ENCODE measurements at places on chromosomes 3 and 15.

DNA sequence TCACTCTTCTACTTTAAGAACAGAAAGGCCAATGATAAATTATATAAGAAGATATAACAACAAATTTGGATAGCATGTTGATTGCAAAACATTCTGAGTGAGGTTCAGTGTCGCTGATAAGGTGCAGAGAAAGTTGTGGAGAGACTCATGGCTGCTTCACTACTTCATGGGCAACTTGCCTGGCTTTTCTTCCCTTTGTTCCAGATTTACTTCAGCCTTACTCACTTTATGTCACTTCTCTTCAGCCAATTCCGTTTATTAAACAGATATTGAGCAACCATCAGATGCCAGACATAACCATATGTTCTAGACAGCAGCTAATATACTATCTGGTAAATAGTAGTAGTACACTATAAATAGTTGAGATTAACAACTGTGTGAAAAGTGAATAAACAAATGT lies 150.0 kb upstream of the CHL1 start:
- DNase-seq: no peak

GRCh38 chr3:126031981-126032471 lies 51.9 kb downstream of the SLC41A3 start:
- DNase-seq: no peak

DNA sequence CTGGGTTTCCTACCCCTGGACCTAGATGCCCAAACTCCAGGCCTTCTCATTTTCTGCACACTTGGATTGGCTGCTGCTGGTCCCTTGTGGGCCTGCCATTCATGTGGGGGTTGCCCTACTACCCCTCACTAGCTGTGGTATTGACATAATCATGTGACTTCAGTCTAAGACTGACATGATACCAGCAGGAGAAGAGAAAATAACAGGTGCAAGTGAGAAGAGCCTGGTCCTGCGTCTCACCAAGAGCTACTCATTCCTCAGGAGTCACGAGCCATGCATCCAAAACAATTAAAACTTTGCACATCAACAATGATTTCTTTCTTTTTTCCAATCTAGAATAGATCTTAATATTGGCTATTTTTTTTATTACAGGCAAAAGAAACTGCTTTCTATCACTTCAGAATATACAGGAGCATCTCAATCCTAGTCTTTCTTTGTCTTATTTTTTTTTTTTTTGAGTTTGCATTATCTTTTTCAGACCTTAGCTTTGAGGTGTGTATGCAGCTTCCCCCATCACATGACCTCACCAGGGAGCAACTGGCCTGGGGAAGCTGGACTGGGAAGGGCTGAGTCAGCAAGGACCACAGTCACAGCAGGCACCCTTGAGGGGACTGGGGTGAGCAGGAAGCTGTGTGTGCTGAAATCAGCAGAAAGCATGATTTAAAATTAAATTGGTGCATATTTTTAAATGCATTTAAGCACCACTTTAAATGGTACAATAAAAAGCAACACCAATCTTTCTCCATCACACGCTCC lies 27.6 kb downstream of the SLC9A9 start:
- DNase-seq: no peak

DNA sequence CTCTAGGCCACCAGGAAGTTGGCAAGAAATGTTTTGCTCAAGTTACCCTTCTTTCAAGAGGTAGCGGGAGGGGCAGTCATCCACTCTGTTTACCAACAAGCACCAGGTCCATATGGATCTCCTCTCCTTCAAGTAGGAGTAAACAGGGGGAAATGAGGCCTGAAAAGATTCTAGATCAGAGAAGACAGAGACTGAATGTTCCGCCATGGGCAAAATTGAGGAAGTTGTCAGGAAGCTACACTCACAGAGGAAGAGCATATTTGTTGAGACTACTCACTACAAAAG lies 81.6 kb downstream of the KLF15 start:
- no peak for DNase-seq

DNA sequence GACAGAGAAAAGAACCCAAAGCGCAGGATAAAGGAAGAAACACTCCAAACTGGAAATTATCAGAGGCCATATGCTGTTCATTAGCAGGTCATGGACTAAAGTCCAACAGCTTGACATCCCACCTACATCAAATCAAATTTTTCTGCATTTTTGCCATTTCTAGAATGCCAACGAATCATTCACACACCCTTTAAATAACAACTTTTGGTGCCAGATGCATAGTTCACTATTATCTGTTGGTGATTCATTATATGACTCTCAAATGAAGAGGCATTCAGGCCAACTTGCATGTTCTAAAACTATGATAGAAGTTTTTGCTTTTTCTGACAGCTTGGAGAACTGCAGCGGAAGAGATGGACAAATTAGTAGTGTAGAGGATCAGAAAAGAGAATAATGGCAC lies 529.8 kb upstream of the NAALADL2 start:
- DNase-seq: no peak

DNA sequence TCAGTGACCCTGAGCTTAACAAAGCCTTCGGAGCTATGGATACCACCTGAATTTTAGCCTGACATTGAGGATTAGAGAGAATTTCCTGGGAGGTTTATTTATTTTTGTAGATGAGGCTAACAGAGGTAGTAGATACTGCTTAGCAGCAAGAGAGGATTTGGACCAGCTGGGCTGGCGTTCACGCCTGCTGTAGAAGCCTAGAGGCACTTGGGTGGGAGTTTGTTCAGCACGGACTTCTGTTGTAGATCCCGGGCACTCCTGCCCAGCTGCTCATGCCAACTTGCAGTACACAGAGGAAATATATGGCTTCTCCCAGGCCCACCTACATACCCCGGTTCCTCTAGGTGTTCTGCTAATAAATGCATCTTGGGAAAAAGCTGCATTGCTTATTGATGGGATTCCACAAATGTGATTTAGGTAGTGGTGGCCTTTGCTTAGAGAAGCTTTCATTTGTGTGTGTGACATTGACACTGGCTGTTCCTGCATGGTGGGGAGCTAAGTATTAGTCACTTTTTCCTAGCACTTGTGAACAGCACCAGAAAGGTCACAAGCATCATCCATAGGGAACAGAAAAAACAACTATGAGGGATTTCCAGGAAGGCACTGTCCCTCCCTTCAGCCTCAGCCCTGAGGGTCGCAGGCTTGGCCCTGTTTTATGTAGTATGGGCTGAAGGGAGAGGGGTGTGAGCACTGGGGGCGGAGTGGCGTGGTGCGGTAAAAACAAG lies 324.8 kb upstream of the LRRFIP2 start:
- no peak for DNase-seq

DNA sequence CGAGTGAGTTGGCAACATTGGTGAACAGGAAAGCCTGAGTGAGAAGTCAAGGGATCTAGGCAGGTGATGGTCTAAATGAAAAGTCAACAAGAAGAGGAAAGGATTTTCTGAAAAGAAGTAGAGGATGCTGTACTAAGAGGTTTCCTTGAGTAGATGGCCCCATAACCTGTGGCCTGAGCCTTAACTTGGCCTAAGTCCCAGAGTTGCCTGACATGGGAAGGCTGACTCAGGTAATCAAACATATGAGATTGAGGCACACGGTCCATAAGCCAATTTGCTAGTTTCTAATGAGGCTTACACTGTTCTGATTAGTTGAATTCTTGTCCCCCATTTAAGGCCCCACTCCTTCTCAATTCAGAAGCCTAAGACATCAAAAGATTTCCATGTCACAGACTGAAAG lies 262.5 kb upstream of the LMCD1 start:
- DNase-seq: no peak

Data from nucleus accumbens (tissue), 56 donors.